ENCODE measurements at places on chromosomes 5 and 9. TPM values are rescaled to one million over a fixed set of nuclear protein-coding genes. Genes with fewer than 3 reads are reported as not detected.

DNA sequence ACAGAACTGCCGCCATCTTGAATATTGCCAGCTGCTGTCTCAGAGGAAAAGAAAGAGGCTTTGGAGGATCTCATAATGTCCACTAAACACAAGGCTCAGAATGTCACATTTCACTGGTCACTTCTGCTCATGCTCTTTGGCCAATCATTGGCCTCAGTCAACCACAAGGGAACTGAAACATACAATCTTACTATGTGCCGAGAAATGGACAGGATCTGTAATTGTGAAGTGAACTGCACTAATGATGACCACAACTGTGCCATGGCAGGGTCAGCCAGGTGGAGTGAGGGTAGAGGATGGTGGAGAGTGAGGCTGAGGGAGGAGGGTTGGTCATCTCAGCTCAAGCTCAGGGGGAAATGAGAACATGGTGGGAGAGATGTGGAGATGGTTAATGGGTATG is 32.8 kb downstream of the GDNF start:
- no peak for DNase-seq

DNA sequence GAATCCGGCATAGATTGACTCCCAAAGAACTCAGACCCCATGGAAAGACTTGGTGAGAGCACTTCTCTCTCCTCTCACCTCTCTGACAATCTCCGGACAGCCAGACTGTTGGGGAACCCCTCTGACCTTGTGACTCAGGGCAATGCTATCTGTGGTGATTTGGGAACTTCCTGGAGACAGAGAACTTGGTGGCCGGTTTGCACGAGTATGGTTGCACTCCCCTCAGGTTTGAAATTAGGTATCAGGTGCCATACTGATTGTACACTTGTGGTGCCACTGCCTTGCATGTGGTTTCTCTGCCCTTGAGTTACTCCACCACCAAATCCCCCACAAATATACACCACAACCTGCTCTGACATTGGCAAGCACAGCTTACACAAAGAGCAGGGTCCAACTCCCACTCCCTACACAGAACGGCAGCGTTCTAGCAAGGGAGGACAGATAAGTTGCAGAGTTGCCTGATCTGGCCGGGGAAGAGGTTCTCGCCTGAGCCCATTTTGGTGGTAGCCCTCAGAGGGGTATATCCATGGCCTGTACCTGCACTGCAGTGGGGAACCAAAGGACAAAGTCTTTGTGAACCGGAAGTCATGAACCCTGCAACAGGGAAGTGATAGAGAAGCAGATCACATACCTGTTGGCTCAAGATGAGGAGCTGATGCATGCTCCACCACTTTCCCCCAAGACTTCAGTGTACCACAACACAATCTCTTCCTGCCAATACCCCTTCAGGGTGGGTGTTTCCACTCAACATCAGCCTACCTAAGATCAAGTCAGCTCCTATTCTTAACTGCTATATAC is 255.1 kb downstream of the MCTP1 start:
- no peak for DNase-seq

DNA sequence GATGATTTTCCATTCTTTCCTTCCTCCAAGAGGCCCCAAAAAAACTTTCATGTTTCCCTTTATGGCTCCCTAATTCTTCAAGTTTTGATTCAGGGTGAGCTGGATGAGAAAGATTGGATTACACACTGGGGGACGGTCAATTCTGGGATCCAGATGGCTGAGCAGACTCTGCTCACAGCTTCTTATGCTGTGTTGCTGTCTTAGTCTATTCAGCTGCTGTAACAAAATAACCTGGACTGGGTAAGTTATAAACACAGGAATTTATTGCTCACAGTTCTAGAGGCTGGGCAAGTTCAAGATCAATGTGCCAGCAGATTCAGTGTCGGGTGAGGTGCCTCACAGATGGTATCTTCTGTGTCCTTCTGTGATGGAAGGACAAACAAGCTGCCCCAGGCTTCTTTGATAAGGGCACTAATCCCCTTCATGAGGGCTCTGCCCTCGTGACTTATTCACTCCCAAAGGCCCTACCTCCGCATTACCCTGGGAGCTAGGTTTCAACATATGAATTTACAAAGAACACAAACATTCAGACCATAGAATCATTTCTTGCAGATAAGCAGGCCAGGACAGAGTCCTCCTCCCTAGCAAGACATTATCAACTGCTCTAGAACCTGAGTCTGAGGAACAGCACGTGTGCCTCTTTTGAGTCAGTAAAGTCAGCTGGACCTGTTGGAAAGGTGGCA is 23.1 kb upstream of the SMAD5 start:
- DNase-seq = no peak

Gene PTGES
- total RNA-seq = 18.0 TPM

- peak; percentile 26 for DNase-seq
These were observed 209.0 kb downstream of the CWC27 start for GRCh38 chr5:64977779-64978178.

DNA sequence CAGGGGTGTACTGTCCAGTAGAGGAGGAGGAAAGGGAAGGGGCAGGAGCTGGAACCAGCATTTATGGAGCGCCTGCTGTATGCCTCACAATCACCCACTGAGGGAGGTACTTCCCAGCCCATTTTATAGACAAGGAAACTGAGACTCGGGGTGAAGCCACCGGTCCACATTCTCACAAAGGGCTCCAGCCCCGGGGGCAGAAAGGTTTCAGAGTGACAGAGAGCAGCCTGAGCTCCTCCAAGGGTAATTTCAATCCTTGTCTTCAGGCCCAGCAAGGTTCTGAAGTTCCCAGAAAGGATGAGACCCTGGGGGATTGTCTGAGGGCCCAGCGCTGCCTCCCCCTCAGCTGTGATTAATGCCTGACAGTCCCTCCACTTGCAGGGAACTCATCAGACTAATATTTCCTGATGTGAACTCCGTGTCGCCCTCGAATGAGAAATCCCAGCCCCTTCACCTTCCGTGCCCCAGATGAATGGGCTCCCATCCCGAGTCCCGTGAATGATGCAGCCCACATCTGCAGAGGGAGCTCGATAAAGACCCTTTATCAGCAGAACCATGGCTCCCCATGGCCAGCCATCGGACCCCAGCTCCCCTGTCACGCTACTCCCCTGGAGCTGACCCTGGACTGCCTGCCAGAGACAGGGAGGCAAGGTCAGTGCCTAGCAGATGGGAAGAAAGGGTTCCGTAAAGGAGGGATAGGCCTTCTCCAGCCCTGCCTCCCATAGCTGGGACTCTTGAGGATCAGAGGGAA is 32.1 kb upstream of the MVB12B start:
- no peak for DNase-seq

DNA sequence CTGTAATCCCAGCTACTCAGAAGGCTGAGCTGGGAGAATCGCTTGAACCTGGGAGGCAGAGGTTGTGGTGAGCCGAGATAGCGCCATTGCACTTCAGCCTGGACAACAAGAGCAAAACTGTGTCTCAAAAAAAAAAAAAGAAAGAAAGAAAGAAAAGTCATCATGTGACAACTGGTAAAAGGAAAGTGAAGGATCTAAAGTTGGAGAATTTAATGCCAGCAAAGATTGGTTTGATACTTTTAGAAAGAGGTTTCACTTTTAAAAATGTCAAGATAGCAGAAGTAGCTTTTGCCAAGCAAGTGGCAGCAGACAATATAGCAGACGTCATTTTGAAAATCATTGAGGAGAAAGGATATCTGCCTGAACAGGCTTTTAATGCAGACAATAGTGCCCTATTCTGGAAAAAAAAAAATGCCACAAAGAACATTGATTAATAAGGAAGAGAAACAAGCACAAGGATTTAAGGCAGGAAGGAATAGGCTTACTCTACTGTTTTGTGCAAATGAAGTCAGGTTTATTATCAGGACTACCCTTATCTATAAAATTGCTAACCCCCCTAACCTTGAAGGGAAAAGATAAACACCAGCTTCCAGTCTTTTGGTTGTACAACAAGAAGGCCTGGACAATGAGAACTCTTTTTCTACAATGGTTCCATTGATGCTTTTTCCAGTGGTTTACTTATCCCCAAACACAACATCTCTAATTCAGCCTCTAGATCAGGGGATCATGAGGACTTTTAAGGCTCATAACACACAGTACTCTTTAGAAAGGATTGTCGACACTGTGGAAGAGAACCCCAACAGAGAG is 12.0 kb downstream of the PKD2L2 start:
- DNase-seq = no peak

- no peak for DNase-seq
These were observed 23.1 kb upstream of the TDRD7 start for GRCh38 chr9:97388721-97389238.

- no peak for DNase-seq
These were observed 3.2 kb upstream of the FBXO4 start for GRCh38 chr5:41921874-41922273.

Gene CCDC127
- 5.7 TPM for total RNA-seq

Gene CDH9
- total RNA-seq = 0.53 TPM

- DNase-seq = no peak
These were observed 51.0 kb upstream of the PHF24 start for GRCh38 chr9:34907044-34907443.

DNA sequence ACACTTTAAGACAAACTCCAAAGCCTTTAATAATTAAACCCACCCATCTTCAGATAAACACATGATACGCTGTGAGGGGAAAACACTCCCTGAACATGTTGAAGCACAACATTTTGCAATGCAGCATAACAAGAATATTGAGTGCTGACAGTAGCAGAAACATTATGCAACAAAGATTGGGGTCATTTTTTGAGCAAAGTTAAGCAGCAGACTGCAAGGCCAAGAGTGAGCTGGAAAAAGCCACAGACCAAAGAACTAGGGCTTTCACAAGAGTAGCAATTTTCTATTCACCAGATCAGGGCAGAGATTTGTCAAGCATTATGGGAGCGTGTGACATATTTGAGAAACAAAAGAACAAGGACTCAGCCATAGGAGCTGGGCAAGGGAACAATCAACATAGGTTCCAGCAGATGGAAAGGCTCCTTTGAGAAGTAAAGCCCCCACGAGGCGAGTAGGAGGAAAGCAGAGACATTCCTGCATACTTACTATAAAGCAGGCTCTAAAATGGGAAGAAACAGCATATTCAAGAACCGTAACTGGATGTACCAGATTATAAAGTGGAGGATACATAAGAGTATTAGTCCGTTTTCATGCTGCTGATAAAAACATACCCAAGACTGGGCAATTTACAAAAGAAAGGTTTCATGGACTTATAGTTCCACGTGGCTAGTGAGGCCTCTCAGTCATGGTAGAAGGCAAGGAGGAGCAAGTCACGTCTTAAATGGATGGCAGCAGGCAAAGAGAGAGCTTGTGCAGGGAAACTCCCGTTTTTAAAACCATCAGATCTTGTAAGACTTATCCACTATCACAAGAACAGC is 4.8 kb upstream of the TTC23L start:
- no peak for DNase-seq

DNA sequence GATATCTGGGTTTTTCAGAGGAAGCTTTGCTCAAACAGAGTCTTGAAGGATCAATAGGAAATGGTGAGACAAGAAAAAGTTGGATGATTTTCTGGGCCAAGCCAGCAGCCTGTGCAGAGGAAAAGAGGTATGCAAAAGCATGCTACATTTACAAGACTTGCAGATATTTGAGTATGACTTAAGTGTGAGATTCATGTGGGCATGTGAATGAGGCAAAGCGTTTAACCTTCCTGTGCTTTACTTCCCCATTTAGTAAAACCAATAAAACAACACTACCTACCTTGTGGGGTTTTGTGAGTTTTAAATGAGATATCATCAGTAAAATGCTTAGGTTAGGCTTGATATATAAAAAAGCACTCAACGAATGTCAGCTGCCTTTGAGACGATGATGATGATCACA is 58.1 kb downstream of the PIP5K1B start:
- no peak for DNase-seq

Gene ATOSB
- total RNA-seq = 6.0 TPM

DNA sequence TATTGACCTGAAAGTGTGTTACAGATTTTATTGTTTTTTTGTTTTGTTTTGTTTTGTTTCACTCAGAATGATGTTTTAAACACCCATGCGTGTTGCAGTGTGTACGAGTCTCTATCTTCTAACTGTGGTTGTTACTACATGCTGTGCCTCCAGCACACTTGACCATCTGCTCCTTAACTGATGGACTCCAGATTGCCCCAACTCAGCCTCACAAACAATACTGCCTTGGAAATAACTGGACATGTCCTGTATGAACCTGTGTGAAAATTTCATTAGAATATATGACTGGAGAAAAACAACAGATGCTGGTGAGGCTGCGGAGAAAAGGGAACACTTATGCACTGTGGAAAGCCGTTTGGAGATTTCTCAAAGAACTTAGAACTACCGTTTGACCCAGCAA is 68.7 kb upstream of the HAND1 start:
- DNase-seq = no peak

Gene BTNL8
- not detected for total RNA-seq

GRCh38 chr5:124030043-124030491 is 518.1 kb downstream of the CSNK1G3 start:
- DNase-seq = no peak

GRCh38 chr9:5185220-5185840 is at the start of gene INSL6:
INSL6 (minus strand) TSS chr9:5185639; CDS start chr9:5185602, 37 bp downstream.
- DNase-seq = no peak

All from urinary bladder (tissue), 4 donors.